G401 (cell line): ENCODE measurements at places on chromosomes 7 and 10.
A peak's percentile ranks its signal among the peaks of the same experiment; 100 is the strongest.

DNA sequence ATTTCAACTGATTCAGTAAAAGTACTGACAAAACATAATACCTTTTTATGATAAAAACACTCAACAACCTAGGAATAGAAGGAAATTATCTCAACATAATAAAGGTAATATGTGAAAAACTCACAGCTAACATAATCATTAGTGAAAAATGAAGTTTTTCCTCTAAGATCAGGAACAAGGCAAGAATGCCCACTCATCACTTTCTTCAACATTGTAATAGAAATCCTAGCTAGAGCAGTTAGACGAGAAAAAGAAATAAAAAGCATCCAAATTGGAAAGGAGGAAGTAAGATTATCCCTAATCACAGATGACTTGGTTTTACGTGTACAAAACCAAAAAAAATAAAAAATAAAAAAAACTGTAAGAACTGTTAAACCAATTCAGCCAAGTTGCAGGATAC is 58.6 kb downstream of the R3HCC1L start:
- DNase-seq: no peak

- no peak for DNase-seq
These were observed 106.0 kb downstream of the CUBN start for GRCh38 chr10:17023386-17024298.

DNA sequence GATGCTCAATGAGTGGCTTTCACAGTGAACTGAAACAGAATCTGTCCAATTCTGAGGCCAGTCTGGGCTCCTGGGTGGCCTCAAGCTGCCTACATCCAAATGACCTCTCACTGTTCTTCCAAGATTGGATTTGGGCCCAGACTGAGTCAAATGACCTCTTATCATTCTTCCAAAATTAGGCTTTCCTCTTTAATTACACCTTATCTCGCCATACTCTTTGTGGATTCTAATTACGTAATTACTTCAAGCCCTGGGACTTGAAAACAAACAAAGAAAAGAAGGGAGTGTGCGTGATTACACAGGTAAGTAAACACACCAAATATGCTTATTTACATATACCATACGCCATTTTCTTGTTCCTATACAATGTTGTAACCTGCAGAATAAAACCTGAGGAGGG is 18.8 kb downstream of the SORBS1 start:
- DNase-seq: peak; percentile 68

GRCh38 chr7:50119815-50120637 is 27.0 kb upstream of the ZPBP start:
- no peak for DNase-seq

DNA sequence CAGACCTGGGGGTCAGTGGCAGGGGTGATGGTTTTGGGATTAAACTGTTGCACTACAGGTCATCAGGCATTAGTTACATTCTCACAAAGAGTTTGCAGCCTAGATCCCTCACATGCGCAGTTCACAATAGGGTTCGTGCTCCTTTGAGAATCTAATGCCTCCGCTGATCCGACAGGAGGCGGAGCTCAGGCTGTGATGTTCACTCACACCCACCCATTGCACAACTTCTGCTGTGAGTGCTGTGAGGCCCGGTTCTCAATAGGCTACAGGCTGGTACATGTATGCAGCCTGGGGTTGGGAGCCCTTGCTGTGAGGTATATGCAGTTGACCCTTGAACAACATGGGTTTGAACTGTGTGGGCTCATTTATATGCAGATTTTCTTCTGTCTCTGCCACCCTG is 416.4 kb downstream of the GFRA1 start:
- DNase-seq: no peak

- DNase-seq: no peak
These were observed 117.0 kb upstream of the DKK1 start for GRCh38 chr10:52197098-52197497.

GRCh38 chr10:84353052-84353803 is 24.8 kb downstream of the CCSER2 start:
- no peak for DNase-seq

GRCh38 chr7:930975-931758 is 23.3 kb downstream of the ADAP1 start:
- no peak for DNase-seq

DNA sequence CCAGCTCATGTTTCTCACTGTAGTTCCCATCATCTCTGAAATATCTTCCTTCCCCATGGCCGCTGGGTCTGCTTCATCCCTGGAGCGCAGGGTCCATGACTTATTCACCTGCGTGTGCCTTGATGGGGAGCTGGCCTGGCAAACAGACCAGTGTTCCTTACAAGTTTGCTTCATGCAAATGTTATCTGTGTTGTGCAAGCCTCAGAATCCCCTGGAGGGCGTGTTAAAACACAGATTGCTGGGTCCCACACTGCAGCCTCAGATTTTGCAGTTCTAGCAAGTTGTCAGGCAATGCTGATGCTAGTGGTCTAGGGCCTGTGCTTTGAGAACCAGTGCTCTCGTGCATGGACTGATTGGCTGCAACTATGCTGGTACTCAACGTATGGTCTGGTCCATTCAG is 7.2 kb upstream of the DMBT1 start:
- no peak for DNase-seq

GRCh38 chr10:86310702-86311101 is 55.9 kb downstream of the GRID1 start:
- DNase-seq: no peak

- no peak for DNase-seq
These were observed 72.2 kb downstream of the GTF2IRD1 start for GRCh38 chr7:74525881-74526280.

DNA sequence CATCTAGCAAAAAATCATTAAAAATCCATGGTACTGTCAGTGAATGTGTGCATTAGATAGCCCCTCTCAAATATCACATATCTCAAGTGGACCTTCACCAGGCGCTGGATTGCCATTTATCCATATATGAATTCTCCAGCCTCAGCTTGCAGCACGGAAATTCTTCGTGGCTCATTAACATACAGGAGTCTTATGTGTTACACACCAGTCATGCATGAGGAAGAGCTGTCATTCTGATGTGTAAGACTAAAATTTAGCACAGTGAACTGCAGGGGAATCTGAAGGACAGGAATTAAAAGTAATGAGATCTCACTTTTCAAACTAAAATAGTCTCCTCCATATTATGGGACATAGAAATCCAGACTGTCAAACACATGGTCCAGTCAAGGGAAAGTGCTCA is 542.4 kb upstream of the DPP6 start:
- no peak for DNase-seq

- DNase-seq: no peak
These were observed 71.5 kb downstream of the AGMO start for GRCh38 chr7:15490291-15490690.

DNA sequence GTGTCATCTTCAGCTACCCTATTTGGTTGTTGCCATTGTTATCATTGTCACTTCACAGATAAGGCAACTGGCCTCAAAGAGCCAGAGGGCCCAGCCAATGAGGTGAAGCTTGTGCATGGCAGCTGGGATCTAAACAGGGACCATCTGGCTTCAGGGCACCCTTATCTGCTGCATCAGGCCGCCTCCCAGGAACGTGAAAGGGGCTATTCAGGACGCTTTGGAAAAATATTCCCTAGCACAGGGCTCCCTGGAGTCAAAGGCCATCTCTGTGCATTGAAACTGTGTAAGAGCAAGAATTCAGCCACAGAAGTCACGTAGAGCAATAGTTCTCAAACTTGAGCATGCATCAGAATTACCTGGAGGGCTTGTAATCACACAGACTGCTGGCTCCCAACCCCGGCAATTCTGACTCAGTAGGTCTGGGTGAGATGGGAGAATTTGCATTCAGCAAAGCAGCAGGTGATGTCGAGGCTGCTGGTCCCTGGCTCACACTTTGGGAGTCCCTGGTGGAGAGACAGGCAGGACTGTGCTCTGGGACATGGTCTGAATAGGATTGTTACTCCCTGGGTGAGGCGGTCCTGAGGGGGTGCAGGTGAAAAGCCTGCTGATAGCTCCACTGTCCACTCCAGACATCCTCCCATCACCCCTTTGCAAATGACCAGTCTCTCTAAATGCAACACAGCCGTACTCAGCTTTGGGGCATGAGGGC is 21.5 kb upstream of the PLEKHA1 start:
- DNase-seq: no peak

GRCh38 chr7:1632506-1632905 is 37.6 kb upstream of the ELFN1 start:
- no peak for DNase-seq

DNA sequence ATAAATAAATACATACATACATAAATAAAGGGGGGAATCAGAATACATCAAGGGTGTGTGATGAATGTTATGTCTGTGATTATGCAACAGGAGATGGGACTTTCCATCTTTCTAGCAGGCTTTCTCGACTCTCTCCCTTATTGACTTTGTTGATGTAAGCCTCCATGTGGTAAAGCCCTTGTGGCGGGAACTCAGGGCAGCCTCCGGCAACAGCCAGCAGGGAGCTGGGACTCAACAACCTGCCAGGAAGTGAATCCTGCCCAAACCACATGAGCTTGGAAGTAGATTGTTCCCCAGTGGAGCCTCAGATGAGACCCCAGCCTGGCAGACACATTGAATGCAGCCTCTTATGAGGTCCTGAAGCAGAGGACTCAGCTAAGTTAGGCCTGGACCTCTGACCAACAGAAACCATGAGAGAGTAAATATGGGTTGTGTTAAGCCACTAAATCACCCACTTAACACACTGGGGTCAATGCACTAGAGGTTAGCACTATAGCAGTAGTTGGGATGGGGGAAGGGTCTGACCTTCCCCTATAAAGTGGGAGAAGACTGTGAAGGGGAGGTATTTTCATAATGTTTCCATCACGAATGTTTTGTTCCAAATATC is 104.0 kb downstream of the JCAD start:
- no peak for DNase-seq

- DNase-seq: no peak
These were observed 335 bp upstream of the CHCHD1 start for GRCh38 chr10:73781548-73781878.

- DNase-seq: no peak
These were observed 640.0 kb downstream of the SH2D4B start for GRCh38 chr10:81177651-81178244.

DNA sequence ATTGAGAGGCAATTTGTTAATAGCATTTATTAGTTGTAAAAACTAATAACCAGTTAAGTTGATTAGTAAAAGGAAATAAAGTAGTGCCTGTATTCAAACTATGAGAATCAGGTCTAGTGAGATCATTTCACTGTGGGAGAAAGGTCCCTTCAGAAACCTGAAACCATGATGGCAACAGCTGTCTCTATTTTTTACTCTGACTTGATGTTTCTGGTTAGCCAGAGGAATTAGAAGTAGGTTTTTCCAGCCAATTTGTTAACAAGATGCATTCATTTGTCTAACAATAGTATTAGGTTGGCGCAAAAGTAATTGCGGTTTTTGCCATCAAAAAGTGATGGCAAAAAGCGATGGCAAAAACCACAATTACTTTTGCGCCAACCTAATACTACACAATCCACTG is 272.2 kb upstream of the YAE1 start:
- DNase-seq: no peak

DNA sequence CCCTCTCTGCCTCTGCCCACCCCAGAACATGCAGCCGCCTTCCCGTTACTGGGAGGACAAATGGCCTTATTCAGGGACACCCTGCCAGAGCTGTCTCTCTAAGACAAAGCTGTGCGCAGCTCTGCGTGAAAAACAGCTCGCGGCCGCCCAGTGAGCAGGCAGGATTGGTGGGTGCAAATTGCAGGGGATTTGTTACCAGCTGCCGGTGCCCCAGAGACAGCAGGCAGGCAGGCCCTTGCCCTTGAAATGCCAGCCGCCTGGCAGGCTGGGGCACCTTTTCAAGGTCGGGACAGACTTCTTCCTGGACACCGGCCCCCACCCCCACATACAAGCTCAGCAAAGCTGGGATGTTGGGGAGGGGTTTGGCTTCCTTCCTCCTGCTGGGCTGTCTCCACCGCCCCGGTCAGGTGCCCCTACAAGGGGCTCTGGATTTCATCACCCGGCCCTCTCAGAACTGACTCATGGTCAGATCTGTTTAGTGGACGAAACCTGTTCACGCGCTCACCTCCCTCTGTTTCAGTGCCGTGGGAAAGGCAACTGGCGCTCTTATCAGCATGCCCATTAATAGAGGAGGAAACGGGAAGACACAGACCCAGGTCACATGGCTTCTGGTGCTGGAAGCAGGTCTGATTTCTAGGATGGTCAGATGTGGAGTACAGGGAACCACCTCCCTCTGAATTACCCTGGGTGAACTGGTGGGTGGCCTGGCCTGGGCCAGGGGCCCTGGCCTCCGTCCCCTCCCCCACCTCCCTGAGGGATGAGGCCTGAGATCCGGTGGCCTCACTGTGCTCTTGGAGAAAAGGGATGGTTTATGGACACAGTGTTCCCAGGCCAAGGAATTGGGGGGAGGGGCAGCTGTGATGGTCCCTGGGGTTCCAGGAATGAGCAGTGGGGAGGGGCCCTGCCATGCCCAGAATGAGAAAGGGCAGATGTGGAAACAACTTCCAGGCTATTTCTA is 123.9 kb upstream of the PPIF start:
- DNase-seq: no peak

DNA sequence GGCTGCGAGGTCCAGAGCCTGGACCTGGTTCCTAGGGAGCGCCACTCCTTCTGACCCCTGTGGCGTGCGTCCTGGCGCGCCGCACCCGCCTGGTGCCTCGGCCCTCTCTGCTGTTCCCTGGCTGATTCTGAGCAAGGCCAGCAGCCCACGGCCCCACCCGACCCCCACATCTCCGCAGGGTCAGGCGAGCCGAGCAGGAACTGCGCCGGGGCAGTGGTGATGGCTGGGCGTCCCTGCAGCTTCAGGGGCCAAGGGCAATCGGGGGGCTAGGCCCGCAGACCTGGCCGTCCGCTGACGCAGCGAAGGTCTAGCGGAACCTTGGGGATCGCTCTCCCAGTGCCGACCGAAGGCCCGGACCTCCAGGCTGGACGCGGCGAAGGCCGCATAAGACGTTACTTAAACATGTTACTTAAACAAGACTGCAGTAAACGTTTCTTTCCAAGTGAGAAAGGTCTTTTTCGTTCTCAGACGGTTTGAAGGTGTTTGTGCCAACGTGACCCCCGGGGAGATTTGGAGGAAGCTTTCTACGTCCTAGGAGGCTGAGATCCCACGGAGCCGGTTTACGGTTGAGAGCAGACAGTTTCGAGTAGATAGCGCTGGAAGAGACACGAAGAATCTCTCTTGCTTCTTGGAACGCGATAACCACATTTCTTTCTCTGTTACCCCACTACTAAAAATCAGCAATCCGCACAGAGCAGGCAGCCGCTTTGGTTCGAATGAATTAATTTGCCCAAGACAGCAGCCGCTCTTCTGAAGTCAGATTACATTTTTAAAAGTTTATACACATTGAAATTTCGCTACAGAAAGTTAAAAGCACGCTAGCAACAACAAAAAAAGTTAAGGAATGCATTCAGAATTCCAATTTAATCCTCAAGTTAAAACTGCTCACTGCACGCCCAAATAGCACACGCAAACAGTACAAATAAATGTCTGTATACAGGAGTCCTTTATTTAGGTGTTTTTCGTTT is 4.9 kb upstream of the NKX2-3 start:
- DNase-seq: no peak

- no peak for DNase-seq
These were observed 2.8 kb upstream of the FLNC start for GRCh38 chr7:128827248-128827958.
